Stimulated activated CD4-positive, alpha-beta T cell treated with anti-CD3 and anti-CD28 coated beads, TNF-alpha, amount 100 ng/mL, for 4 hours (primary cell): ENCODE measurements at places on chromosomes 2 and 18.

- no peak for DNase-seq
Measured at GRCh38 chr2:2707206-2707991, 376.3 kb upstream of the MYT1L start.

DNA sequence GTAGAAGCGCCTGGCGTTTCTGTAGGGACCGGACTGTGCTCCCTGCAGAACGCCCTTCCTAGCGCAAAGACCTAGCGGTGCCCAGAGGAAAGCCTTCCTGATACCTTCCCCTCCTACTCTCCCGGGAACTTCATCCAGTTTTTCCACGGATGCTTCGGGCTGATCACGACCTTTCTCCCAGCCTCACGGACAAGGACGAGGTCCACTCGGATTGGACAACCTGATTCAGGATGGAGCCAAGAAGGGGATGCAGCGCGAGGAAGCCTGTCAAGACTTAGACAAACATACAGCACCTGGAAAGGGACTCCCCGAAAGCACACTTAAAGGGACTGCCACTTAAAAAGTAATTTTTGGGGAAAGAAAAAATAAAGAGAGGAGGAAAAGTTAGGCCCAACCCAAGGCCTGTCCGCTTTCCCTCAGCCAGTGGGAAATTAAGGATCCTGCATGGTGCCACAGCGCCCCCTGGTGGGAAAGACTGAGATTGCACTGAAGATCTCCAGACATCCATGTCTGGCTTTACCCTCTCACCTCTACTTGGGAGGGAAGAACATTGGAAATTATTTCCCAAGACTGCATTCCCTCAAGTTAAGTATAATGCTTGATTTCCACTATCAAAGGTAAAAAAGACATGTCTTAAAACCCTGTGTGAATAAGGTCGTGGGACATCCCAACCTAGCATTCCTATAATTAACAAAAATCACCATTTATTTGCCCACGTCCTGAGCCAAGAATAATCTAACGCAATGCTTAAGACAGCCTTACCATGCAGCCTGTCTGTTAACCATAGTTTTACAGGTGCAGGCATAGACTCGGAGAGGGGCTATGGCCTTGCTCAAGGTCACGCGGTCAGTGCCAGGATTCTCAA lies 13.4 kb upstream of the COPS8 start:
- DNase-seq = peak; percentile 63

DNA sequence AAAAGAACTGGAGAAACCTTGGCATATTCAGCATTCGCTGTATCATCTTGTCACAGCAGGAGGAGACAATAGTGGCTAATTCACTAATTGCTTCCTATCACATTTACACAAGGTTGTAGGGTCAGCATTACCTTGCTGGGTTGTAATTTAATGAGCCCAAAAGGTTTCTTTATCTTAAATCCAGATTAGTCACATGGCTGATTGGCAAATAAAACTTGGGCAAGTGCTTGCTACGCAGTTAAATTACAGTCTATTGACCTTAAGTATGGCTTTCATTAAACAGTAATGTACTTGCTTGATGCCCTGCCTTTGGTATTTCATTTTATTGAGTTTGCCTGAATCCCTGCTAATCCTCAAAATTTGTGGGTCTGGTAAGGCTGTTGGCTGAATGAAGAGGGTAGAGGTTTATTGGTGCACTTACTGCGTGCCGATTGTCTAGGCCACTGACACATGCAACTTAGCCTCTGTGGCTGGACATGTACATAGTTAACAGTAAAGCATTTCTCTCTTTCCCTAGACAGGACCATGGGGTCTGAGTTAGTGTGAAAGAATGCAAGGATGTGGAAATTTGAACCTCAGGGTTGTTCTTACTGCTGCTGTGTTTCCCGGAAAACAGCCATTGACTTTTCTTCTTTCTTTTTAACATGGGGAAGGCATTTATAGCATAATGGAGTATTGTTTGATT lies 34.3 kb downstream of the FMNL2 start:
- DNase-seq = no peak

DNA sequence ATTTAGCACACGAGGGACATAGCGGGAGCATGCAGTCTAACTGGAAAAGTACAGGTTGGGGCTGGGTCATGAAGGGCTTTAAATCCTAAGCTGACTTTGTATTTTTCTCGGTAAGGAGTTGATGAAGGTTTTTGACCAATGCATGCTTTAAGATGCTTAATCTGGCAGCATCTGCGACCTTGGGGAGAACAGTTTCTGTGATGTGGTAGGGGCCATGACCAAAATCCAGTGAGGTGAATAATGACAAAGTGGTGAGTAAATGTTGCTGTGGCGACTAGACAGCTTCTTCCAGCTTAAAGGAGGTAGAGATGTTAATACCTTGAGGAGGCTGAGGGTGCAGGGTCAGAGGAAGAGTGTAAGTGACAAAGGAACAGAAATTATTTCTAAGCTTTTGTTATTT lies 174.6 kb upstream of the ALPP start:
- DNase-seq = no peak

DNA sequence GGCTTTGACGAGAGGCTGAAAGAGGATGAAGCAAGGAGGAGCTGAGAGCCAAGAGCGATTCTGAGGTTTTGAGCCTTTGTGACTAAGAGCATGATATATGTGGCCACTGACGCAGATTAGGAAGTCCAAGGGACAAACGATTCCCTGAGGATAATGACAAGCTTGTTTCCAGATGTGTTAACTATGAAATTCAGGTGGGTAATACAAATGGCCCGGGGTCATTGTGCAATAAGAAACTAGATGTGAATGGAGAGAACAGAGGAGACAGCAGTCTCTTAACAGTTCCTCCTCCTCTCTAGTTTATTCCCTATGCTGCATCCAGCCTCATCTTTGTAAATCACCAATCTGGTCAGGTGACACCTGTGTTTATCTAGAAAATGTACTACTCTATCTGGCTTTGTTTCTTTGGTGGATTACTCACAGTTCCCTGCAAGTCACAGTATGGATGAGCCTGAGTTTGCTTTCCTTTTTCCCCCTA lies 84.2 kb downstream of the SOCS6 start:
- DNase-seq = no peak

DNA sequence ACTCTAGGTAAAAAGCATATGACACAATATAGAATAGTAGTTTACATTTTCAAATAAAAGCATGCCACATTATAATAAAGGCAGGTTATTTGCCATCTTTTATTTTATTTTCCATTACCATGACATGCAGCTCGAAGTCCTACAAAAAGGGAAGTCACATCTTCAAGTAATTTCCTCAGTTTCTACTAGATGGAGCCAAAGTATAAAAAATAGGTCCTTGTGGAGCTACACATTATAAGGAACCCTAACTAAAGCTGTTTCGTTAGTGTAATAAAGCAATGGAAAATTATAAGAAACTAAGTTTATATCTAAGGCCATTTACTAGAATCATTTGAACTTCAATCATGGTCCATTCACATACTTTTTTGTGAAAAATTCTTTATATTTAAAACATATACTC lies 674.5 kb downstream of the KCNJ3 start:
- no peak for DNase-seq
